Stimulated activated CD4-positive, alpha-beta T cell treated with anti-CD3 and anti-CD28 coated beads, Interleukin-1b, Interleukin-23, amount 100 ng/mL, for 48 hours (primary cell): ENCODE measurements at places on chromosomes 2 and 18.

- no peak for DNase-seq
These were observed 77.4 kb upstream of the OSR1 start for GRCh38 chr2:19435815-19436214.

- DNase-seq = no peak
These were observed 430 bp downstream of the BIN1 start for GRCh38 chr2:127106457-127106990.

DNA sequence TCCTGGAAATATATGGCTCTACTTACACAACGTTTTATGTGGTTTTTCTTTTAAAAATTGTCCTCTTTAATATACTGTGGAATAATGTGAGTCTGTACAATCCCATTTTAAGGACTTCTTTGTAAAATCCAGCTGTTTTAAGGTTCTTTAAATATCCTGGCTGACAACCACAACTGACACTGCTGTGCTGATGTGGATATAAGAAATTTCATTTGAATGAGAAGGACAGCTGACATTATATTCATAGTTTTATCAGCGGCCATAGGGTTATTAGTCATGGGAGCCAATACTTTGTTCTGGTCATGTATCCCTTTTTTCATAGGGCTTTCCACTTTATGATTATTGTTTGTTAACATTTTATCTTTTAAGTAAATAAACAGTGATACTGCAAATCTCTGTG lies 169.5 kb downstream of the CAMKMT start:
- no peak for DNase-seq

DNA sequence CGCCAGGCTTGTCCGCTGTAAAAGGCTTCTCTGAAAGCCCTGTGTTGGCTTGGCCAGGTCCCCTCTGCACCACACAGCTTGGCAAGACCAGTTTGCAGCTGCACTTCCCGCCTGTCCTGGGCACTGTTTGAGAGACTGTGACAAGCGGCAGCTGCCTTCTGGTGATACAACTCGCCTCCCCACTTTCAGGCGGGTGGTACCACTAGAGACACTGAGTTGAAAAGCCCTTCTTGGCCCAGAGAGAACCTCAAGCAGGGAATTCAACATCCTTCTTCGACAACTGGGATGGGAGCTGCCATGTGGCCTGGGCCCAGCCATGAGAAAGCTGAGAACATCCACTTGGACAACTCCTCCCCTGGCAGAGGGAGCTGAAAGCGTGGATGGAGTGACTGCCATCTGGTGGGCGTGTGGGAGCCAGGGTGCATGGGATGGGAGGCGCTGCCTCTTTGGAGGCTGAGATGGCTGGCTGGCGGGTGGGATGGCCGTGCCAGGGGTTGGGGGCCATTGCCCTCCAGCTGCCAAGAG lies 125.5 kb upstream of the REV1 start:
- DNase-seq = no peak

DNA sequence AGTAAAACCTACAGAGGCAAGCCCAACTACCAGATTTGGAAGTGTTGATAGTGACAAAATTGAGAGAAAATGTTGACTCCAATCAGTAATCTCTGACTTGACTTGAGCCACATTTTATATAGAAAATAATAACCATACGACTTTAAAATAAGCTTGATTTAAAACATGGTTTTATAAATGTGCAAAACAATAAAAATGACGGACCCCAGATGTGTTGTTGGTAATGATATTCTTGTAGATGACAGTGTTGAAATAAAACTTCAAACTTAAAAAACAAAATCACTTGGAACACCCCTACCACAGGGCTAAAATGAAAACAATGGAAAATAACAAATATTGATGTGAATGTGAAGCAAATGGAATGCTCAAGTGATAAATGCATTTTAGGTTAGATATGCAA lies 188.1 kb downstream of the SRBD1 start:
- no peak for DNase-seq

DNA sequence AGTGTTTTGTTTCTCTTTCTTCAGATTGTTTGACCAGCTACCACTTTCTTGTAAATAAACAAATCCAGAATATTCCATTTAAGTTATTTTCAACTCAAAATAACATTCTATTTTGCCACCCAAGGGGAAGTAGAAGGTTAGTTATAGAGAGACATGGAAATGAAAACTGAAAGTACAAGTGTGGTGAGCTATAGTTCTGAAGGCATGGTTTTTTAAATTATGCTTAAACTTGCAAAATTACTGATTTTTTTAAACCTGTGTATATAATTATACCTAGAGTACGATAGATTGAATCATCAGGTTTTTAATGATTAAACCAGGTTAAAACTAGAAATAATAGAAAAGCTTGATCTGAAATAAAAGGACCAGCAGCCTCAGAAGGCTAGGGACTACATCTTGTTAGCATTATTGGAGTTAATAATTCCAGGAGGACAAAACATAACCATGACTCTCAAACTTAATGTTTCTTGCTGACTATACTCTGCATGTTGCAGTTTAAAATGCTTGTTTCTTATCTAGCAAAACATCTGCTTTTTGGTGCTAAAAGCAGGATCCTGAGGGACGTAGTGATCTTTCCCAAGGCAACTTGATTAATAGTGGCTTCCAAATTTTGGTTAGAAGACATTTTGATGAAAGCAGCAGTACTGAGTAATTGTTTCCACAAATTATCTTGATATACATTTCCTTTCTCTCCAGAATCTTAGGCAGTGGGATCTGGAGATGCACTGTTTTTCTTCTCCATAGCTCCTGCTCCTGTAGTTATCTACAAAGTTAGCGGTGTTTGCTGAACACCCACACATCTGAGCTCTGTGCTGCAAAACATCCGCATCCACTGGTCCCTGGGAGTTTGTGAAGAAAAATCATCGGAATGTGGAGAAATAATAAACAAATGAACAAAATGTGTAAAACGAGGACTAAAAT lies 327.2 kb upstream of the PKDCC start:
- DNase-seq = no peak

DNA sequence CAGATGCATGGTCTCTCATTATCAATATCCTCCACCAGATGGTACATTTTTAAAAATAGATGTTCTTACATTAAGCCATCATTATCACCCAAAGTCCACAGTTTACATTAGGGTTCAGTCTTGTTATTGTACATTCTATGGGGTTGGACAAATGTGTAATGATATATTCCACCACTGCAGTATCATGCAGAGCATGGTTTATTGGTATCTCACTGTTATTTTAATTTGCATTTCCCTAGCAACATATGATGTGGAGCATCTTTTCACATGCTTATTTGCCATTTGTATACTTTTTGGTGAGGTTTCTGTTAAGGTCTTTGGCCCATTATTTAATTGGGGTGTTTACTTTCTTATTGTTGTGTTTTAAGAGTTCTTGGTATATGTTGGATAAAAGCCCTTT lies 95.7 kb downstream of the PTH2R start:
- DNase-seq = no peak

- DNase-seq = no peak
These were observed 41.8 kb upstream of the GRB14 start for GRCh38 chr2:164662868-164663631.

DNA sequence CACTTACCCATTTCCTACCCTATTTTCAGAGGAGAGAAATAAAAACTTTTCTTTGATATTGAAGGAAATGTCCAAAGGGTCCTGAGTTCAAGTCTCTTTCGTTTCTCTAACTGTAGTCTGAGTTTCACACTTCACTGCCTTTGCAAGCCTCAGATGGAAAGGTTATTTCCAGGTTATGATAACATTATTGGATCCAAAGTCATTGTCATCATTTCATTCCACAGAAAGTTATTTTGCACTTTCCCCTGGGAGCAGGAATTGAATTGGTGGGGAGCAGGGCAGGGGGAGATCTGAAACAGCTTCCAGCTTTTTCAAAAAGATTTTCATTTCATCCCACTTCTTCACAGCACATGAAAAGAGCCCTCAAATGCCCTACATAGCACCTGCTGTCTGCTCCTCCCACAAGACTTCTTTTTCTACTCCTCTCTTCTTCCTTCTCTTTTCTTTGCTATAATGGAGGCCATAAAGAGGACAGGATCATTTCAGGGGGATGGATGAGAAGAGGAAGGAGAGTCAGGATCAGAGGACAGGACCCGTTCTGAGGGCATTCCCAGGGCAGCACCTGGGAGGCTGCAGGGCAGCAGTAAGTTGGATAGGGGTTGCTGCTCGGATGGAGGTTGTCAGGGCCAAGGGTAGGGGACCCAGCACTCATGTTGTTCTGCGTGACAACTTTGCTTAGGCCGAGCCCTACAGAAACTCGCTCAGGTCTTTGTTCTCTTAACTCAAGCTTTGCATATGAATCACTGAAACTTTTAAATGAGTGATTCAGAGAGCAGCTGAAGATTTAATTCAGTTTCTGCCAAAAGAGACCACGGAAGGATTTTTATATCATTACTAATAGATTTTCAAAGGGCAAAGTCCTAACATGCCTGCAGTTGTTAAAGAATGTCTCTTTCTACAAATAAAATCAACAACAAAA lies 11.4 kb upstream of the GALNT5 start:
- DNase-seq = peak; percentile 56

DNA sequence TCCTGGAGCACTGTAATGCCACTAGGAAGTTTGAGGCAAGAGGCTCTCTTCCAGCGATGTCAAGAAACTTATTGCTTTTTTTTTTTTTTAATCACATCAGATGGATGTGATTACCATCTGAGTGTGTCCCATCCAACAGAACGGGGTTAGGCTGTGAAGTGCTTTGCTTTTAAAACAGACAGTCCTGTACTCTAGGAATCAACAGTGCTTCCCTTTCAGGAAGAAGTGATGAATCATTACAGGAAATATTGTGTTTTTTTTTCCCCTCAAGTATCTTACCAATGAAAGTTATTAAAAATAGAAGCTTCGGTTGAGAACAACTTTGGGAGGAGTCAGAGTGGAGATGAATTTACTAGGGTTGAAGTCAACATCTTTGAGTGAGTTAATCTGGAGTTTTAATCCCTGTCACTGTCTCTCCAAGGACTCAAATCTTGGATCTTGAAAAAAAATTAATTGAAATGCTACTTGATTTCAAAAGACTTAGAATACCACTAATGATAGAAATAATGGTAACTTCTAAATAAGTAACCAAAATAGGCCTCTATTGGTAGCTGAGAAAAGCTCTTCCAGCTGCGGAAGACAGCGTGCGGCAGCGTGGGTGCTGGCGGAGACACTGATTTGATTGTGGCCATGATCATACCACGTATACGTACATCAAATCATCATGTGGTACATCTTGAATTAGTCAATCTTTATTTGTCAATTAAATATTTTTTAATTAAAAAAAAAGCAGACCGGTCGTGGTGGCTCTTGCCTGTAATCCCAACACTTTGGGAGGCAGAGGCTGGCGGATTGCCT lies 45.5 kb downstream of the GATA6 start:
- no peak for DNase-seq

DNA sequence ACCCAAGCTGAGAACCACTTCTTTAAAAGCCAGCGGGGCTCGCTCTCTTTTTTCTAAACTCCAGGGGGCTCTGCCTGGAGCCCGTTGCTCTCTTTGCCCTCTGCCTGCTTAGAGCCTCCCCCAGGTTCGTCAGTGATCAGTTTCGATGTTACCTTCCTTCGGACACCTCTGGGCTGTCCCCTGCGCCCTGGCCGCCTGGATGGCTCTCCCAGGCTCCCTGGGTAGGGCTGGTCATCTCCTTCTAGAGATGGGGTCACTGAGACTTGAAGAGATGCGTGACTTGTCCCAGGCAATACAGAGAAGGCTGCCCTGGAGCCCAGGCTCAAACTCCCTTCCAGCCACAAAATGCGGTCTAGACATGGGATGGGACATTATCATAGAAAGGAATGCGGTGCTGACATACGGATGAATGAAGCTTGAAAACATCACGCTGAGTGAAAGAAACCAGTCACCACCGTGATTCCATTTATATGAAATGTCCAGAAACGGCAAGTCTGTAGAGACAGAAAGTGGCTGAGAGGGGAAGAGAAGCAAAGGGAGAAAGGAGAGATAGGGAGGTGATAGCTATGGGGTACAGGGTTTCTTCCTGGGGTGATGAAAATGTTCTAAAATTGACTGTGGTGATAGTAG lies 14.6 kb downstream of the KCNF1 start:
- DNase-seq = no peak

DNA sequence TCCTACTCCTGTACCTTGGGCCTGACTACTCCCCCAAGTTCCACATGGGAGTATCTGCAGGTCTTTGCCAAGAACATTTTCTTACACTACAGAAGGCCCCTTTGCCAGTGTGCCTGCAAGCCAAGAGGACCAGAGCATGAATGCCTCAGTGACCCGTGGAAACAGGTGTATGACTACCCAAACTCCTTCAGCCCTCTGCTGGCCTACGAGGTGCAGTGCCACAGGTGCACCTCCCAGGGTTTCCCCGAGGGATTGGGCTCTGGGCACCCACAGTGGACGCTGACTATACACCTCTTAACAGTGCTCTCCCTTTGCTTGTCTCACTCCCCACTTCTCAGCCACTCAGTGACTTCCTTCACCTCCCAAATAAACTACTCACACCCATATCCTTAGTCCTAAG lies 91.4 kb downstream of the COL6A3 start:
- peak; percentile 21 for DNase-seq

DNA sequence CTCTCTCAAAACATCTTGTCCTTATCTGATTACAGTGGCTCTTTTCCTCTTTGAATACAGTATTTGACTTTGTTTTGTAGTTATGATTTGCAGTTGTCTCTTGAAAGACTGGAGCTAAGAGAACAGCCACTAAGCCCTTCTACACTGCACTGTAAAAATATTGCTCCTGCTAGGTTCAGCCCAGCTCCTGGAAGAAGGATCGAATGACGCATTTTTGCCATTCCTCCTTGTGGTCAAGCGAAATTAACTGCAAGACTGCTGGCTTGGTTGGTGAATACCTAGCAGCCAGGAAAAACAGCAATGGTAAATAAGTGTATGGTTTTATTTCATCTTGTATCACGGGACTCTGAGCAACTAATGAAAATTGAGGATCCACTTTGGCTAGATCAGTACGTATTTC lies 407.8 kb upstream of the CDH2 start:
- no peak for DNase-seq

- DNase-seq = peak; percentile 60
These were observed 7.8 kb upstream of the TRABD2A start for GRCh38 chr2:84888401-84889276.

DNA sequence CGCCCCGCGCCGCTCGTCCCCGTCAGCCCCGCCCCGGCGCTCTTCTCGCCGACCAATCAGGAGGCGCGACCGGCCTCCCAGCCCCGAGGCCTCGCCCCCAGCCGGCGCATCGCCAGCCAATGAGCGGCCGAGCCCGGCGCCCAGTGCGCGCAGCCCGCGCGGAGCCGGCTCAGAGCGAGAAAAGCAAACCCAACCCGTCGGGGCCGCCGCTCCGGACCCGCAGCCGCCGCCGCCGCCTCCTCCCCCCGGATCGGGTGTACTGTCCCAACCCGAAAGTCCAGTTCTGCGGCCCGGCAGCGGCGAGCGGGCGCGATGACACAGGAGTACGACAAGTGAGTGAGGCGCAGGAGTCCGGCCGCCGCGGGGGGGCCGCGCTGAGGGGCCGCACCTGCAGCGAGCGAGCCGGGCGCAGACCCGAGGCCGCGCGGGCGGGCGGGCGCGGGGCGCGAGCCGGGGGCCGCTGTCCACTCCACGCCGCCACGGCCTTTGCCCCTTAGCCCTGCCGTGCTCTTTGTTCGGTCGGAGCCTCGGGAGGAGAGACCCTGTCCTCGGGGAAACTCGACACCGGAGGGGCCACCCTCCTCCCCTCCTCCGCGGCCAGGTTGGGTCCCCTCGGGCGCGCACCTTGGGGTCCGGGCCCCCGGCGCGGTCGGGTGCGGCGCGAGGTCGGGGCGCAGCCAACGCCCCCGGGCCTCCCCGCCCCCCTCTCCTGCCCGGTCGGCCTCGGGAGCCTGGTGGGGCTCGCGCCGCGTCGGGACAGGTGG lies at the start of gene GRHL1:
Gene GRHL1, plus strand, starts transcription at position 172 of the 764 bp plus-strand sequence. Its CDS starts 141 bp downstream, at position 313.
- DNase-seq = peak; percentile 88

GRCh38 chr2:96353606-96354101 lies 18.1 kb downstream of the NCAPH start:
- no peak for DNase-seq

GRCh38 chr2:207155516-207156444 lies 10.0 kb downstream of the KLF7 start:
- no peak for DNase-seq
